Stimulated activated CD8-positive, alpha-beta memory T cell treated with anti-CD3 and anti-CD28 coated beads, Interleukin-2, amount 100 ng/mL, for 1 hour (primary cell): ENCODE measurements at places on chromosomes 4 and X.

DNA sequence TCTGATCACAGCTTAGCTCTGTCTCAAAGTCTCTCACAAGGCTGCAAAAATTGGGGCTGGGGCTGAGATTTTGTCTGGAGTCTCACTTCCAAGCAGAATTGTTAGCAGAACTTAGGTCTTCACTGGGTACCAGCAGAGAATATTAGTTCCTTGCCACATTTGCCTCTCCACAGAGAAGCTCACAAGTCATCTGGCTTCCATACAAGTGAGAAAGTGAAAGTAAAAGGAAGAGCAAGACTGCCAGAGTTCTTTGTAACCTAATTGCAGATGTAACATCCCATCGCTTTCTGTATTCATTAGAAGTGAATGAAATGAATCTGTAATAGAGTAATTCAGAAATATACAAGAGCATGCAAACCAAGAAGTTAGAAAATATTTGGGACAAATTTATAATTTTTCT is 624.1 kb upstream of the GNPDA2 start:
- DNase-seq, result no peak

DNA sequence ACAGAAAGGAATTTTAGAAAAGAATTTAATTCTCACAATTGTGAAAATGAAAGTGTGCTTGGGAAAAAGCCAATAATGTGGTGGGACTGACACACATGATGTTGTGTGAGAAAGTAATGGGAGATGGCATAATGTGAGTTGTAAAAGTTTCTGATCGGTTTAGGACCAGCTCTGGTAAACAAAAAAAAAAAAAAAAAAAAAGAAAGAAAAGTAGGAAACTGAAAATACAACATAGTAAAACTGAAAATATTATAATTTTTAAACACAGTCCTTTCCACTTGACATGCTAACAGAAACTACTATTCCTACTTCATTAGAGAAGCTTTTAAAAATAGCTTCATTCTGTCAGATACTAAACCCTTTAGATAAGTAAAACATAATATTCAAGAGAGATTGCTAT is 28.2 kb downstream of the RAP1GDS1 start:
- DNase-seq, result no peak

DNA sequence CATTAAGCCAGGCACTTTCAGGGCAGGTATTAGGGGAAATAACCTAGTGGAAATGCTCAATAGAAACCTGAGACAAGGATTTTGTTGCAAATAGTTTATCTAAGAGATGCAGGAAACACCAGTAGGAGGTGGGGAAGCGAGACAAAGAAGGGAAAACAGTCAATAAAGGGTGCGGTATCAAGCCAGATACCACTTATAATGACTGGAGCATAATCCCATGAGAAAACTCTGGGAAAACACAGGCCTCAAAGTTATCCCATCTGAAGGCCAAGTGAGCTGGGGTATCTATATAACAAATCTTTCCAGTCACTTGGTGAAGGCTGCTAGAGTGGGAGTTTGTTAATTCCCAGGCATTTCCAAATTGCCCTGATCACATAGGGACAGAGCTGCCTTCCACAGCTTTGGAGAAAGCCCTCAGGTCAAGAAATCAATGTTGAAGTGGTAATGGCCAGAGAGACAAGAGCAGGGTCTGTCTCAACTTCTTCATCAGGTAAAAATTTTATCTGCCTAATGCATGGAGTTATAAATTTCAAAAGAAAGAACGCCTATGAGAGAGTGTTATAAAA is 9.8 kb upstream of the HMGB2 start:
- no peak for DNase-seq

DNA sequence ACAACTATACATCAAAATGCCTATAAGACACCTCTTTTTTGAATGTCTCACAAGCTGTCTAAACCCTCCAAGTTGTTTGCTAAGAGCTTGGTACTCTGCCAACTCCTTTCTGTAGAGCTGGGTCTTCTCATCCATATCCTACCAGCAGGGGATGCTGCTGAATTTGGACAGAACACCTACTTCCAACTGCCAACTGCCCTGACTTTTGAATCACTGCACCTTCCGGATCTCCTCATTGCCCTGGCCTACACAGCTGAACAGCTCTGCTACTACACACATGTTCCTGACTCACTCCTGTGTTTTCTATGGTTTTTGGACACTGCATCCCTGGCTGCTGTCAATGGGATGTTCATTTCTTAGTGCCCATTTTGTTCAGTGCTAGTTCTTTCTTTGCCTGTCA is 18.7 kb downstream of the FAM184B start:
- no peak for DNase-seq

DNA sequence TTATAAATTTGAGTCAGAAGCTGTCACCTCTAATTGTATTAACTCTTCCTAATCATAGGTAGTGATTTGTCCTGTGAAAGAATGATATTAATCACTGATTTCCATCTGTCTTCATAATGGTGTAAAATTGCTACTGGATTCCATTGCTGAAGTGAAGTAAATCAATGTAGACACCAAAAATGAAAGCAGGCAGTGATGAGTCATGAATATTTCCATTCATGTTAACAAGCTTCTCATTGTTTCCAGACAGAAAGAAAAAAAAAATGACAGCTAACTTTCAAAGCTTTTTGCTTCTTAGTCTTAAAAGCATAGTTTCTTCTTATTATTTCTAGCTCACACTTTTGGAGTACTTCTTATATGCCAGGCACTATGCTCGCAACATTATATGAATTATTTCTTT is 21.5 kb downstream of the FAM114A1 start:
- no peak for DNase-seq

GRCh38 chr4:92520563-92520962 is 216.8 kb downstream of the GRID2 start:
- DNase-seq, result no peak
